Panc1 (cell line): ENCODE measurements at places on chromosomes 6 and 20. TPM values are rescaled to one million over a fixed set of nuclear protein-coding genes. Genes with fewer than 3 reads are reported as not detected.

GRCh38 chr20:13331536-13331935 is 110.5 kb downstream of the ISM1 start:
- no peak for DNase-seq
- no peaks in the 10 kb centered on the region for H3K27me3 ChIP-seq
- H3K27ac ChIP-seq = no peak overlapping the region
- H3K36me3 ChIP-seq = no peaks in the 10 kb centered on the region
- no peaks in the 10 kb centered on the region for H3K4me1 ChIP-seq
- no peak overlapping the region for H3K4me3 ChIP-seq

GRCh38 chr6:49565855-49566254 is 15.4 kb downstream of the C6orf141 start:
- H3K4me1 ChIP-seq = no peaks in the 10 kb centered on the region
- no peak for DNase-seq
- no peak overlapping the region for H3K4me3 ChIP-seq
- H3K36me3 ChIP-seq = no peaks in the 10 kb centered on the region
- no peaks in the 10 kb centered on the region for H3K27me3 ChIP-seq

GRCh38 chr20:50957798-50958614 is at the start of gene DPM1:
TSS of gene DPM1 (minus strand) at chr20:50958532. CDS start at chr20:50958523, 9 bp downstream.
- H3K27ac ChIP-seq = peak within 1 kb of the TSS; percentile 98
- H3K4me1 ChIP-seq = peaks cover 20% of the 10 kb centered on the region
- no peaks in the 10 kb centered on the region for H3K27me3 ChIP-seq
- peak within 1 kb of the TSS; percentile 92 for H3K4me3 ChIP-seq
- peaks cover 31% of the 10 kb centered on the region for H3K36me3 ChIP-seq

DNA sequence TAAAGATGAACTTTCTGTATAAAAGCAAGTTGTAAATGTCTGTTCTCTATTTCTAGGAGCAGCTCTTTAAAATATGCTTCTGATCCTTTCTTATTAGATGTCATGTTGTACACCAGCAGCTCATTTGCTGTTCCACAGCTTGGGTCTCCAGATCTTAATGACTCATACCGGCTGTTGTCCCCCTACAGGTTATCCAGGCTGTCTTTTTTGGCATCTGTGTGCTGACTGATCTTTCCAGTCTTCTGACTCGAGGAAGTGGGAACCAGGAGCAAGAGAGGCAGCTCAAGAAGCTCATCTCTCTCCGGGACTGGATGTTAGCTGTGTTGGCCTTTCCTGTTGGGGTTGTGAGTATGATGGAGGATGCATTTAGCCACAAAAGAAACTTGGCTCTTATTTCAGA is 76.0 kb downstream of the AIG1 start:
- no peak overlapping the region for H3K27ac ChIP-seq
- no peaks in the 10 kb centered on the region for H3K27me3 ChIP-seq
- H3K36me3 ChIP-seq = no peaks in the 10 kb centered on the region
- no peaks in the 10 kb centered on the region for H3K4me1 ChIP-seq
- no peak for DNase-seq

DNA sequence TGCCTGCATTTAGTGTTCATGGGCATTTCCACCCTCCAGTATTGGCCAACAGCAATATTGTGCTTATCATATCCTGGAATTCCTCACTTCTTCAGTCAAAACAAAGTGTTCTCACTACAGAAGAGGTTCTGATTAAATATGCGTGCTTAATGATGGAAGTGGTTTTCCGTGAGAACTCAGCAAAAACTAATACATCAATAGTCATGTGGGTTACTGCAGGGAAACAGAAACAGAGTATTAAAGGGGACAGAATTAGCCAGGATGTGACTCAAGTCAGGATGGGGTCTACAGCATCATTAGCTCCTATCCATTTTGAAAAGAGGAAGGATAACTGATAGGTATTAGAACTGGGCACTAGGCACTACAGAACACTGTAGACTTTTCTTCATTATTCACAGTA is 384.6 kb downstream of the CDKAL1 start:
- H3K27me3 ChIP-seq = no peaks in the 10 kb centered on the region
- DNase-seq = no peak
- no peak overlapping the region for H3K4me3 ChIP-seq

DNA sequence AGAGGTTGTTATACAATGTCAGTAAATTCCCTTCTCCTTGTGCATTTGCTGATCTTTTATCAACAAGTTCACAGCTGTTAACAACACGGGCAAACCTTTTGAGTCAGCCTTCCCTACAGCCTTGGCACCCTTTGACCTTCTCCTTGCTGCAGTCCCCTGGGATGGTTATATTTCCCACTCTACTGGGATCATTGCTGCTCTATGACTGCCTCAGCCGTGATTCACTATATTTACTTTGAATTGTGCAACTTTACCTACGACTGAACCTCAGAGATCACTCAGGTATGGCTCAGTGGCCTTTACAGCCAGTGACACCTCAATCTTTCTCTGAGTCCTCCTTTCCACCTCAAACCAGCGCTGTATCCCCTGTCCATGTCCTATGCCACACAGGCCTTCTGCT is 1293.3 kb downstream of the EPHA7 start:
- H3K36me3 ChIP-seq = no peaks in the 10 kb centered on the region
- DNase-seq = no peak
- no peaks in the 10 kb centered on the region for H3K4me1 ChIP-seq
- no peak overlapping the region for H3K27ac ChIP-seq

Gene FAM50B
- total RNA-seq = not detected

Gene VGLL2
- total RNA-seq = not detected

Gene PBOV1
- total RNA-seq = not detected
